ENCODE measurements at places on chromosomes 4 and X.

GRCh38 chr4:40937140-40937725, 187.5 kb downstream of the NSUN7 start:
- DNase-seq: no peak
- H3K4me3 ChIP-seq: no peak overlapping the region
- H3K27me3 ChIP-seq: no peaks in the 10 kb centered on the region
- H3K4me1 ChIP-seq: no peaks in the 10 kb centered on the region

GRCh38 chrX:43002526-43003203, 224.7 kb upstream of the PPP1R2C start:
- DNase-seq: no peak
- no peak overlapping the region for H3K4me3 ChIP-seq
- no peaks in the 10 kb centered on the region for H3K4me1 ChIP-seq
- H3K27ac ChIP-seq: no peak overlapping the region

DNA sequence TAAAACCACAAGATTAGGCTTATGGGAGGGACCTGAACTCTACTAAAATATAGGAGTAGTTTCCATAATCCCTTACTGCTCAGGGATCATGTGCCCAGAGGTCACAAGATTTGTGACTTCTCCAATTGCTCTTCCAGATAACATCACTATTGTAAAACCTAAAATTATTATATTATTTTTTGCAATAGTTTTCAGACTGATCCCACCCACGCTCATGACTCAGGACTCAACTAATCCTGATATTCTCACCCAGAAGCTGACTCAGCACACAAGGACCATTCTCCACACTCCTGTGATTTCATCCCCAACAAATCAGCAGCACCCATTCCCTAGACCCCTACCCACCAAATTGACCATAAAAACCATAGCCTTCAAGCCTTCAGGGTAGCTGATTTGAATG, 24.0 kb upstream of the RPL34 start:
- H3K36me3 ChIP-seq: no peaks in the 10 kb centered on the region
- DNase-seq: no peak
- no peaks in the 10 kb centered on the region for H3K4me1 ChIP-seq
- H3K27me3 ChIP-seq: no peaks in the 10 kb centered on the region
- no peak overlapping the region for H3K4me3 ChIP-seq
- H3K27ac ChIP-seq: no peak overlapping the region

- H3K27ac ChIP-seq: no peak overlapping the region
- no peak overlapping the region for H3K4me3 ChIP-seq
- DNase-seq: peak; percentile 46
- H3K4me1 ChIP-seq: no peaks in the 10 kb centered on the region
- peaks cover 68% of the 10 kb centered on the region for H3K36me3 ChIP-seq
- H3K27me3 ChIP-seq: no peaks in the 10 kb centered on the region
Measured at GRCh38 chr4:2949782-2950125, 13.5 kb downstream of the NOP14 start.

GRCh38 chr4:168499241-168499640, 2.4 kb downstream of the PALLD start:
- no peaks in the 10 kb centered on the region for H3K36me3 ChIP-seq
- H3K4me1 ChIP-seq: no peaks in the 10 kb centered on the region

GRCh38 chr4:69038582-69038981, 57.7 kb upstream of the UGT2B7 start:
- no peak overlapping the region for H3K4me3 ChIP-seq
- H3K27ac ChIP-seq: no peak overlapping the region
- no peaks in the 10 kb centered on the region for H3K27me3 ChIP-seq
- H3K36me3 ChIP-seq: no peaks in the 10 kb centered on the region
- no peak for DNase-seq

DNA sequence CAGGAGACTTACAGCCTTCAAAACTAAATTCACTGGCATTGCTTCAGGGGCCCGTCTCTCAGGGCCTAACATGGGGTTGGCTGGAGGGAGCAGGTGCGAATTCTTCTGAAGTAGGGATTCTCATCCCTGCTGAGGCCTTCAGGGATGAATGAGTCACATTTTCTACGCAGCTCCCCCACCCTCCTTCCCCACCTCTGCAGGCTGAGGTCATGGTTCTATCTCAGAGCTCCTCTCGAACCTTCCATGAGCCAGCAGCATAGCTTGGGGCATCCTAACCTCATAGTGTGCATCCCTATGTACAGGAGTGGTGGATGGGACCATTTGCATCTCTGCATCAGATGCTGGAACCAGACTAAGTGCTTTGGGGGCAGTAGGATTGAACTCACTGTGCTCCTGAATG, 309.2 kb downstream of the EVC2 start:
- H3K4me3 ChIP-seq: no peak overlapping the region
- H3K27me3 ChIP-seq: peaks cover 3% of the 10 kb centered on the region
- H3K36me3 ChIP-seq: no peaks in the 10 kb centered on the region

DNA sequence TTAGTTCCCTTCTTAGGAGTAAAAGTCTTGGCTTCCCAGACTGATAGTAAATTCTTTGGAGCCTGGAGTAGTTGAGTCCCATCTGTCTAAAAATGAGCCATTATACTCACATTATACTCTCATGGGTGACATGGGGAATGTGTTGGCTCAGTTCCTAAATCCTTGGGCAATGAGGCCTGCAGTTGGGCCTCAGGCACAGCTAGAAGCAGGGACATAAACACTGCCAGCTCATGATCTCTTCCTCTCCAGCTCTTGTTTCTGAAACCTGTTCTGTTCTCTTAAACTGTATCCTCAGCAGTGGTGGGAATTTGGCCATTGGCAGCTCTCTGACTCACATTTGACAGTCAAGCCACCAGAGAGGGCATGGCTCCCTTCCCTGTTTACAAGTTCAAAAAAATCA, 212.5 kb downstream of the SPATA18 start:
- H3K4me3 ChIP-seq: no peak overlapping the region
- no peaks in the 10 kb centered on the region for H3K27me3 ChIP-seq
- H3K36me3 ChIP-seq: no peaks in the 10 kb centered on the region
- DNase-seq: no peak
- peaks cover 3% of the 10 kb centered on the region for H3K4me1 ChIP-seq

DNA sequence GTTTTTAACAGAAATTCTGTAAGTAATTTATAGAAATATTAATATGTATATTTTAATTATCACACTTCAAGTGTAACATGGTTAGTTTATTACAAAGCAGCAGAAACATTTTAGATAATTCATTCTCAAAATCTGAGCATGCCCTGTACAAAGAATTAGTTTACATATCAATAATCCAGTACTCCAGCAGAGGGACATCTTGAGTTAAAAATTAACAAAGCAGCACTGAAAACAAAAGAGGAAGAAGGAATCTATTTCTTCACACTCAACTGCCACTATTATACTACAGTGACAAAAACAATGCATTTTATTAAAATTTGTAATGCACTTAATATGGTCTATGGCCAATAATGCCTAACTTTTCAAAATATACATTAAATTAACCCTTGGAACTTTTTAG, 179.1 kb upstream of the KLHL4 start:
- H3K27ac ChIP-seq: no peak overlapping the region
- H3K4me3 ChIP-seq: no peak overlapping the region
- H3K36me3 ChIP-seq: no peaks in the 10 kb centered on the region
- no peak for DNase-seq
- no peaks in the 10 kb centered on the region for H3K27me3 ChIP-seq

DNA sequence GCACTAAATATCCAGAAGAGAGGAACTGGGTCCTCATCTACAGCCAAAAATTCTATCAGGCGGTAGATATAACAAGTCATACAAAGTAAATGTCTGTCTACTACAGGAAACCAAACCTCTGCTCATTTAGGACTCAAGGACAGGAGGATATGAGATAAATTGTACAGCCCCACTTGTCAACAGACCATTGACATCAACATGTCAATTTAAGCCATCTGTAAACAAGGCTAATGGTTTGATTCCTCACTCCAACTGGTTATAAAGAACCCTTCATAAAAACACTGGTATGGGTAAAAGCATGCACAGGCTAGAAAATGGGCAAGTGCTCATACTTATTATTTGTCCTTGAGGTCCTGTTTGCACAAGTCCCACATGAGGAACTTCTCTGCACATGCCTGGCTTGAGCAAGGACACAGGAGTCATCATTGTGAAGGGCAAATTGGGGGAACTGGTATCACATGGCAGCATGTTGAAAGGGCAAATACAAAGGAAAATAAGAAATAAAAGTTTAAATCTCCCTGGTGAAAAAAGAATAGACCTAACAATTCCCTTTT, 13.2 kb downstream of the RTL8B start:
- H3K27me3 ChIP-seq: no peaks in the 10 kb centered on the region
- no peaks in the 10 kb centered on the region for H3K4me1 ChIP-seq
- DNase-seq: no peak
- H3K4me3 ChIP-seq: no peak overlapping the region
- no peaks in the 10 kb centered on the region for H3K36me3 ChIP-seq
- H3K27ac ChIP-seq: no peak overlapping the region

DNA sequence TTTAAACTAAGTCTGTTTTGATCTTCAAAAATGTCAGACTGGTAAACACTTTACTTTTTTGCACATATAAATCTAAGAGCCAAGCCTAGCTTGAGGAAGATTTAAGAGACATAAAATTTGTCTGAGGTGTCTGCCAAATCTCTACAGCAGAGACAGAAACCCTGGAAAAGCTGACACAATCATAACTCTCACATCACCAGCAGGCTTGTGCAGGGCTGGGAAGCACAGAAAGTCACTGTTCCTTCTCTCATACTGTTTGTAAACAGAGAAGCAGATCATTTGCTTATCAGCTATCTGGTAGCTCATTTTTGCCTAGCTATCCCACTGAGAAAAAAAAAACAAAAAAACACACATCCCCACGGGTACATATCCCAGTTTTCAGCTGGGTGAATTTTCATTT, 7.0 kb downstream of the ENOX2 start:
- no peaks in the 10 kb centered on the region for H3K27me3 ChIP-seq
- H3K4me3 ChIP-seq: no peak overlapping the region
- no peak for DNase-seq
- H3K4me1 ChIP-seq: peaks cover 23% of the 10 kb centered on the region
- H3K36me3 ChIP-seq: no peaks in the 10 kb centered on the region

GRCh38 chr4:182000077-182000476, 243.1 kb upstream of the TENM3 start:
- H3K36me3 ChIP-seq: no peaks in the 10 kb centered on the region
- no peak for DNase-seq
- H3K4me3 ChIP-seq: no peak overlapping the region
- no peaks in the 10 kb centered on the region for H3K4me1 ChIP-seq
- no peak overlapping the region for H3K27ac ChIP-seq

GRCh38 chrX:148915474-148915873, 415.1 kb downstream of the AFF2 start:
- H3K4me3 ChIP-seq: no peak overlapping the region
- no peaks in the 10 kb centered on the region for H3K36me3 ChIP-seq
- H3K27me3 ChIP-seq: no peaks in the 10 kb centered on the region
- no peaks in the 10 kb centered on the region for H3K4me1 ChIP-seq
- DNase-seq: no peak

DNA sequence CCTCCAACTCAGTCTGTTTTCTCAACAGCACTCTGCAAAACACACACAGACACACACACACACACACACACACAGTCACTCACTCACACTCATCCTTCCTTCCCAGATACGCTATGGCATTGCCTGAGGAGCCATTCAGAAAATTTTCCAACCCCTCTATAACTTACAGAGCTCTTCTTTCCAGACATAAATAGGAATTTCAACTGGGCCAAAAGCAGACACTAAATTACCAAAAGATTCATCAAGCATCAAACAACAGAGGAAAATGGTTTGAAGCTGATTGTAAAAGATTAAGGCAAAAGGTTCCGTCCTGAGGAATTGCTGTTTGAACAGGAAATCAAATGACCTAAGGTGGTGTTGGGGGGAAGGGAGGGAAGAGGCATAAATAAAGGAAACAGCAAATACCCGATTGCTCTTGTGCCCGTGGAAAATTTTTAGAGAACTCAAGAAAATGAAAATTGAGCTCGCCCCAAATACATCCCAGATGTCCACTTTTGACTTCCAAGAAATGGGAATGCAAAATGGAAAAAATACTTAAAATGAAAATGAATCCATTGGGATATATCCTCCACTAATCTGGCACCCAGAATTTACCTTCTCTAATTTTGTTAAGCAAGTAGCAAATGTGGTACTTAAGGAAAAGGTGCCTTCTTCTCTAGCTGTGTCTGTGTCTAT, 183.6 kb downstream of the QDPR start:
- DNase-seq: no peak
- H3K27ac ChIP-seq: no peak overlapping the region
- H3K4me3 ChIP-seq: no peak overlapping the region
- H3K27me3 ChIP-seq: no peaks in the 10 kb centered on the region
- H3K4me1 ChIP-seq: peaks cover 10% of the 10 kb centered on the region

GRCh38 chrX:38438321-38438720, 85.9 kb downstream of the OTC start:
- no peak overlapping the region for H3K27ac ChIP-seq
- no peaks in the 10 kb centered on the region for H3K4me1 ChIP-seq
- H3K27me3 ChIP-seq: no peaks in the 10 kb centered on the region
- no peak overlapping the region for H3K4me3 ChIP-seq
- DNase-seq: no peak

DNA sequence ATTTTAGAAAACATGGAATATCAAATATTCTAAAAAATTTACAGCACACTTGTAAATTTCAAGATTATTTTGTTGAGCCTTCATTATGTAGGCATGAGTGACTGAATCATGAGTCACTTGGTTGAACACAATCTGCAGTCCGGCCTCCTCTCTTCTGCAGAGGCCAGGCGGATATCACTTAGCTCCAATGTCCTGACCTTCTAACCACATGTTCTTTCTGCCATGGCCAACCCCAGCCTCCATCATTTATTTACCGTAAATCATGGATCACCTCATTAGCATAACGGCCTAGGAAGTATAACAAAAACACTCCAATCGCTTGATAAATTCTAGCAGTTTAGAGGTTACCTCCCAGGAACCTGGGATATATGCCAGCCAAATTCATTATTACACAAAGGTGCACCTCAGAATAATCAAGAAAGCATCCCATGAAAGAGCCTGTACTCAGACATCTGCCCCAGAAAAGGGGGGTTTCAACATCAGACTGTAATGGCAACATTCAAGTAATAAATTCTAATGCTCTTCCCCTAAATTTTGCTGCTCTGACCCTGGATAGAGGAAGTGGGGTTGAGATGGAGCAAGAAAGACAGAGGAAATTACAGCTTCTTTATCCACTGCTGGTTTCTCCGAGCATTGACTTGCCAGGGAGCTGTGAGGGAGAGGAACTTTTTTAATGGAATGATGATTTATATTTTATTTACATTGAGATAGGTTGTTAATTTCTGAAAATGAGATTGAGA, 2153.6 kb upstream of the AGA start:
- H3K27me3 ChIP-seq: no peaks in the 10 kb centered on the region
- no peaks in the 10 kb centered on the region for H3K36me3 ChIP-seq
- no peak overlapping the region for H3K4me3 ChIP-seq

DNA sequence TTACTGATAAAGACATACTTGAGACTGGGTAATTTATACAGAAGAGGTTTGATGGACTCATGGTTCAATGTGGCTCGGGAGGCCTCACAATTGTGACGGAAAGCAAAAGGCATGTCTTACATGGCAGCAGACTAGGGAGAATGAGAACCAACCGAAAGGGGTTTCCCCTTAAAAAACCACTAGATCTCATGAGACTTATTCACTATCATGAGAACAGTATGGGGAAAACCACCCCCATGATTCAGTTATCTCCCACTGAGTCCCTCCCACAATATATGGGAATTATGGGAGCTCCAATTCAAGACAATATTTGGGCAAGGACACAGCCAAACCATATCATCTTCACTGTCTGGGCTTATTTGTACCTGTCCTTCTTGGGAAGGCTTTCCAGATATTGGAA, 22.8 kb upstream of the MUC7 start:
- no peak overlapping the region for H3K27ac ChIP-seq
- no peaks in the 10 kb centered on the region for H3K4me1 ChIP-seq
- H3K36me3 ChIP-seq: no peaks in the 10 kb centered on the region
- H3K27me3 ChIP-seq: no peaks in the 10 kb centered on the region
- DNase-seq: no peak

Measured in sigmoid colon (tissue), 7 donors.